ENCODE measurements at places on chromosomes 7 and 10.

GRCh38 chr10:97539523-97540200 is 32.9 kb upstream of the ANKRD2 start:
- no peak for DNase-seq

- DNase-seq = peak; percentile 39
These were observed 213.5 kb downstream of the PAXIP1 start for GRCh38 chr7:154789404-154789803.

- DNase-seq = no peak
These were observed 1.0 kb upstream of the SPAG6 start for GRCh38 chr10:22344249-22344648.

- DNase-seq = no peak
These were observed 25.3 kb downstream of the HK1 start for GRCh38 chr10:69303632-69304051.

DNA sequence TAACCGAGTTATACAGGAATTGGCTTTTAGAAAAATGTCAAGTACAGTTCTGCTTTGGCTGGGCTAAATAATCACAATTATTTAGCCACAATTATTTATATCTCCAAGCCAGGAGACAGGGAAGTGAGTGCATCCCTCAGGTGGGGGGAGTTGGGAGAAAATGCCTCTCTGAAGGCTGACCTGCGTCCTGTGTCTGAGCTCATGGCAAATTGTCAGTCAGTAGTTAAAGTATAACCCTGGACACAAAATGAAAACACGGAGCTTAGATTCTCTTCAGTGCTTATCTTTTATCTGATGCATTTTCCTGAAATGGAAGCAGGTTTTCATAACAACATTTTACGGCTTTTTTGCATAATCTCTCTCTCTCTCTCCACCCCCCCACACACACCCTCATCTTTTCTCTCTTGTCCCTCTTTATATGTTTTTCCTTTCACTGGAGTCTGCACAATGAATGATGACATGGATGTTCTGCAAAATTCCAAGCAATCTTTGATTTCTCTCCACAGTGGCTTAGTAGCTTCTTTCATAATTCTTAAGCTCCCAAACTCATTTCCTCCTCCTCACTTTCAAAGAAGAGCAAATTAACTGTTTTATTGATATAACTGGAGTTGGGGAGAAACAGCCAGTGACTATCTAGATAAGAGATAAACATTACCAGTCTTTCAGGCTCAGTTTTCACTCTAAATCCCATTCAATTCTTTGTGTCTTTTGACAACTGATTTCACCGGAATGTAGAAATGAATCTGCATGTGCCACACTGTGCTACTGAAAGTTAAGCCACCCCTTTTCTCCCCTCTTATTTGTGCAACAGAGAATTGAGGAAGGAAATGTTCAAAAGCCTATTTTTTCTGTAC is 521.4 kb upstream of the GHITM start:
- DNase-seq = no peak

- no peak for DNase-seq
These were observed 119.7 kb downstream of the WNT2 start for GRCh38 chr7:117203205-117203604.

DNA sequence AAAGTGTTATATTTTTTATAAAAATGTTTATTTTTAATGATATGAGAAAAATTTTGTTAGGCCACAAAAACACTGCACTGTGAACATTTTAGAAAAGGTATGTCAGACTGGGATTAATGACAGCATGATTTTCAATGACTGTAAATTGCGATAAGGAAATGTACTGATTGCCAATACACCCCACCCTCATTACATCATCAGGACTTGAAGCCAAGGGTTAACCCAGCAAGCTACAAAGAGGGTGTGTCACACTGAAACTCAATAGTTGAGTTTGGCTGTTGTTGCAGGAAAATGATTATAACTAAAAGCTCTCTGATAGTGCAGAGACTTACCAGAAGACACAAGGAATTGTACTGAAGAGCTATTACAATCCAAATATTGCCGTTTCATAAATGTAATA is 64.8 kb upstream of the CAPZA2 start:
- DNase-seq = no peak

- DNase-seq = no peak
These were observed 169.3 kb upstream of the NFE2L3 start for GRCh38 chr7:25982684-25983083.

DNA sequence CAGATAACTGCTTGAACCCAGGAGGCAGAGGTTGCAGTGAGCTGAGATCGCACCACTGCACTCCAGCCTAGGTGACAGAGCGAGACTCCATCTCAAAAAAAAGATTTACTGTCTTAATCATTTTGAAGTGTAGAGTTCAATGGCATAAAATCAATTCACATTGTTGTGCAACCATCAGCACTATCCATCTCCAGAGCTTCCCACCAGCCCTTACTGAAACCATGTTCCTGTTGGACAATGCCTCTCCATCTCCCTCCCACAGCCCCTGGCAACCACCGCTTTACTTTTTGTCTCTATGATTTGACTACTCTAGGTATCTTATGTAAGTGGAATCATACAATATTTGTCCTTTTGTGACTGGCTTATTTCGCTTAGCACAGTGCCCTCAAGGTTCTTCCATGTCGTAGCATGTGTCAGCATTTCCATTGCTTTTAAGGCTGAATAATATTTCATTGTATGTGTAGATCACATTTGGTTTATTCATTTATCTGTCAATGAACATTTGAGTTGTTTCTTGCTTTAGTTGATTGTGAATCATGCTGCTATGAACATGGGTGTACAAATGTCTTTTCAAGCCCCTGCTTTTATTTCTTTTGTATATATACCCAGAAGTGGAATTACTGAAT is 33.1 kb downstream of the NACAD start:
- DNase-seq = no peak

- no peak for DNase-seq
These were observed 740.4 kb downstream of the GATA3 start for GRCh38 chr10:8794860-8795259.

GRCh38 chr7:124761164-124761715 is 4.4 kb downstream of the GPR37 start:
- DNase-seq = no peak

DNA sequence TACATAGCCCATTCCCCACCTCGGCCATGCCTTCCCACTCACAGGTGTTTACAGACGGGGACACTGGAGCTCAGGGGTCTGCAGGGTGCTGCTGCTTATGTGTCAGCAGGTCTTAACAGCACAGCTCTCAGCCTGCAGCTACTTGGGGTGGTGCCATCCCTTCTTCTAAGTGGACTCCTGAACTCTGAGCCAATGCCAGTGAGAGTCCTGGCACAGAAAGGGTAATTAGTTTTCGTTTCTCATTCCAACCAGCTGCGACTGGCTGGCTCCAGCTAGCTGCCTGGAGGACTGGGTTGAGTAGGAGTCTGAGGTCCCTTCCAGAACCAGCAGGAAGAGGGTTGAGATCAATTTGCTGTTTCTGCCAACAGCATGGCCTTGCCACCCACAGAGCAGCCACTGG is 88.3 kb upstream of the AGK start:
- peak; percentile 10 for DNase-seq

DNA sequence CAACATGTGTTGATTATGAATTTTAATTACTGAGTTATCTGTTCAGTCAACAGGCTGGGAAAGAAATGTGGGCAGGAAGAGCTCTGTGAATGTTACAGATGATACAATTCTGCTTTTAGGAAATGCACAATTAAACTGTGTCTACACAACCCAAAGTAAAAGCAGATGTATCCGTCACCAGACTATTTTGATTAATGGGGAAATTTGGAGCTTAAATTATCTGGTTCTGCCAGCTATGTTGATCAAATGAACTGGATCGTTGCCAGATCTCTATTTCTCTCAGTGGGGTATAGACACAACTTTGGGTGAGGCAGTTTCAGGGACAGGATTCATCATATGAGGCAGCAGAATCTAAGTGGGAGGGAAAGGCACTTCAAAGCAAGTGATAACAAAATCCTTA is 136.5 kb downstream of the NEUROD6 start:
- DNase-seq = no peak

DNA sequence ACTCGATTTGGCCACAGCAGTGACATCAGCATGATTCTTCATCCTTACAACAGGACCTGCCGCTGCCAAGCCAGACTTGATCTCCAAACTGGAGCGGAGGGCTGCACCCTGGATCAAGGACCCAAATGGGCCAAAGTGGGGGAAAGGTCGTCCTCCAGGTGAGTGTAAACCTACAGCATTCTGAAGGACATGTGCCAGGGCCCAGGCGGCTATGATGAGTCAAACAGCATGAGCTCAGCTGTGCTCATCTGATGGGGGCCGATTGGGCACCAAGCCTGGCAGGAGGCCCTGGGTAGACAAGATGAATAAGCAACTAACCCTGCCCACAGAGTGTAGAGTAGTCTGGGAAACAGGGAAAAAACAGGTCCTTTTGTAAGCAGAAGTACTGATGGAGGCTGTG is 14.4 kb upstream of the ATP6V0E2 start:
- DNase-seq = no peak

DNA sequence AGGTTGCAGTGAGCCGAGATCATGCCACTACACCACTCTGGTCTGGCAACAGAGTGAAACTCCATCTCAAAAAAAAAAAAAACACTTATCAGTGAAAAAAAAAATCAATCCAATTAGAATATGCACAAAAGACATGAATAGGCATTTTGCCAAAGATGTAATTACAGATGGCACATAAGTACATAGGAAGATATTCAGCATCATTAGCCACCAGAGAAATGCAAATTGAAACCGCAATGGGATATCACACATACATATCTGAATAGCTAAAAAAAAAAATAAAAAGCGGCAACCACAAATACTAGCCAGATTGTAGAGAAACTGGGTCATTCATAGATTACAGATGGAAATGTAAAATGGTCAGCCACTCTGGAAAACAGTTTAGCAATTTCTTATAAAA is 1310.8 kb downstream of the XPNPEP1 start:
- DNase-seq = no peak

DNA sequence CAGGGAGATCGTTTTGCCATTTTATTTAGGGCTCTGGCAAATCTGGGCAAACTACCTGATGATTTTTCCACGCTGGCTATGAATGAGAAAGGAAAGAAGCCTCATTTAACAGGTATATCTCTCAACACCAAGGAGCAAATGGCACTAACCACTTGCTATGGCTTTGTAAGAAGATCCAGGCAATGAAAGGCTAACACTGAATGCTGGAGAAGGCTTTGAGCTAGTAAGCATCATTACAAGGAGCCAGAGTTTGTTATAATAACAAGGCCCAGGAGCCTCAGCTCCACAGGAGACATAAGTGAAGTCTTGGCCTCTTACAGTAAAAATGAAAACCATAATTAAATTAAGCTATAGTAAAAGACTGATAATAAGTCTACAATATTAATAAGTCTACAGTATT is 123.1 kb downstream of the CNOT4 start:
- no peak for DNase-seq

DNA sequence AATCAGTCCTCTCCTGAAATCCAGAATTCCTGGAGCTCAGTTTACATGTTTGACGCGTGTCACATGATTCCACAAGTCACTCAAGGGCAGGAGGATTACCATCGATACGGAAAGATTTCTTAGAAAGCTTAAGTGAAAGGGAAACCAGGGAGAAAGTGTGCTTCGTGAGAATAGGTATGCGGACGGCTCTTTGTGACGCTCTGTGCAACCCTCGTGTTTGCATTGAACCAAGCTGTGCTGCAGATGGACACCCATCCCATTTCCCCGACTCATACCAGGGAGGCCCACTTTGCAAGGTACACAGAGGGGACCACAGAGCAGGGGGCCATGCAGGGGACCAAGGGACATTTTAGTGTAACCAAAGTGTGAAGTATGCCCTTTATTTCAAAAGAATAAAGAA is 43.2 kb downstream of the IKZF1 start:
- DNase-seq = no peak

DNA sequence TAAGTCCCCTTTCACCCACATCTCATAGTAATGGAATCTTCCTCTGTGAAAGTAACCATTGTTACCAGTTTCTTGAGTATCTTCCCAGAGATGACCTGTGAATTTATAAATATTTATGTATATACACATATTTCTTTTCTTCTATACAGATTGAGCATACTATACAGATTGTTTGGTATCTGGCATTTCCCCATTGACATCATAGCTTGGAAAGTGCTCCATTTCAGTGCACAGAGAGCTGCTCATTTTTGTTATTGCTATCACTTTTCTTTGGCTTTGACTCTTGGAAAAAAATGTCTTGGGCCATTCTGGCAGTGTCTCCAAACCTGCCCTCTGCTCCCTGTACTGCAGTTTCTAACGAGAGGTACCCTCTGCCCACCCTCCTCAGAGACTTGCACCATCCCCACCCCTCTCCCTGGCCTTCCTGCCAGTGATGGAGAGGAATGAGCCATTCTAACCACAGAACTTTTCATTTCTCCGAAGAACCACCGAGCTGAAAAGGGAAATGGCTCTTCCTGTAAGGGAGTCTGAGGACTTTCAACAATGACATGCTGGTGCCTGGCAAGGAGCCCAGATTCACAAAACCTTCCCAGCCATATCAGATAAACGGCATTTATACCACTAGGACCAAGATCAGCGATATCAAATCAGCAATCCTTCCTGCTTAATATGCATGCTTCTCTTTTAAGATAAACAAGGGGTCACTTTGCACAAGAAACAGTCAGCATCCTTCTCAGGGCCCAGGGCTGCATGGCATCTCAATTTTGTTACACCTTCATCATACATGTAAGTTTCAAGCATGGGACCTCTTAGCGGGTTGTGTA is 19.7 kb upstream of the CCSER2 start:
- peak; percentile 51 for DNase-seq

DNA sequence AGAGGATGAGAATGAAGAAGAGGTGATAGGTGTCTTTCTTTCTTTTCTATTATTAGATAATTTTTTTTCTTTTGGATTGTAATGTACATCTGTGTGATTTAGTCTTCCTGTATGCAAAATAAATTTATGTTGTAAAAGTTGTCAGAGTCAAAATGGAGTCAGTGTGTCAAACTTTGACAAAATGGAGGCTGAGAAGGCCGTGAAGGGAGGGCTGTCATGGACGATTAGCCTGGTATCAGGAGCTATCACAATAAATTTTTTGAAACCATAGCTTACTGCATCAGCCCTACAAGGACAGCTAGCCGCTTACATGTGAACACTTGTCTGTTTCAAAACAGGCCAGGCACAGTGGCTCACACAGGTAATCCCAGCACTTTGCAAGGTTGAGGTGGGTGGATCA is 67.6 kb downstream of the EXOC6 start:
- no peak for DNase-seq

- DNase-seq = no peak
These were observed 814.6 kb upstream of the AUTS2 start for GRCh38 chr7:68783684-68784083.
